ENCODE measurements at places on chromosomes 2 and 18.

GRCh38 chr2:157264099-157264498, 6.6 kb downstream of the GALNT5 start:
- no peak for DNase-seq

DNA sequence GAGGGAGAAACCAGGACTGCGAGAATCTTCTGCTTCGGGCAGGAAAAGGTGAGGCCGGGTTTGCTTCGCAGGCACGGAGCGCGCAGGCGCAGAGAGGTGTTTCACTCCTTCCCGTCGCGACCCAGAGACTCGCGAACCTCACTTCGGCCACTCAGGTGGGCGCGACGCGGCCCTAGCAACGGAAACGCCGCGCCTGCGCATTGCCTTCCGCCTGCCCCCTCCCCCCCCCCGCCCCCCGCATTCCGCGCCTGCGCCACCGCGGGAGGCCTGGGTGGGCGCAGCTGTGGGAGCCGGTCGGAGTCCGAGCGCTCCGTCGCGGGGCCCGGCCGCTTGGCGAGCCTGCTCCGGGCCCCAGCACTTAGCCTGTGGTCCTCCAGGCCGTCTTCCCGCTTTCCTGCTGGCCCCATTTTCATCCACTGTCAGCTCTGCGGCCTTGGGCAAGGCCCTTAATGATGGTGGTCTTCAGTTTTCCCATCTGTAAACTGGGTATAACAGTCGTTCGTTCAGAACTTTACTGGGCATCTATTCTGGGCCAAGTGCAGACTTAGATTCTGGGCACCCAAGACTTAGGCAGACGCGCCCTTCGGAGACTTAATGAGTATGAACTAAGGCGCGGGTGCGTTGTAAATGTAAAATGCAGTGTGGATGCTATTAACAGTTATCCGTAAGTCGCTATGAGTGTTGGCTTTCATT, 62.1 kb upstream of the ACKR3 start:
- DNase-seq: no peak

GRCh38 chr2:25453199-25453905, 111.6 kb upstream of the DNMT3A start:
- DNase-seq: no peak

DNA sequence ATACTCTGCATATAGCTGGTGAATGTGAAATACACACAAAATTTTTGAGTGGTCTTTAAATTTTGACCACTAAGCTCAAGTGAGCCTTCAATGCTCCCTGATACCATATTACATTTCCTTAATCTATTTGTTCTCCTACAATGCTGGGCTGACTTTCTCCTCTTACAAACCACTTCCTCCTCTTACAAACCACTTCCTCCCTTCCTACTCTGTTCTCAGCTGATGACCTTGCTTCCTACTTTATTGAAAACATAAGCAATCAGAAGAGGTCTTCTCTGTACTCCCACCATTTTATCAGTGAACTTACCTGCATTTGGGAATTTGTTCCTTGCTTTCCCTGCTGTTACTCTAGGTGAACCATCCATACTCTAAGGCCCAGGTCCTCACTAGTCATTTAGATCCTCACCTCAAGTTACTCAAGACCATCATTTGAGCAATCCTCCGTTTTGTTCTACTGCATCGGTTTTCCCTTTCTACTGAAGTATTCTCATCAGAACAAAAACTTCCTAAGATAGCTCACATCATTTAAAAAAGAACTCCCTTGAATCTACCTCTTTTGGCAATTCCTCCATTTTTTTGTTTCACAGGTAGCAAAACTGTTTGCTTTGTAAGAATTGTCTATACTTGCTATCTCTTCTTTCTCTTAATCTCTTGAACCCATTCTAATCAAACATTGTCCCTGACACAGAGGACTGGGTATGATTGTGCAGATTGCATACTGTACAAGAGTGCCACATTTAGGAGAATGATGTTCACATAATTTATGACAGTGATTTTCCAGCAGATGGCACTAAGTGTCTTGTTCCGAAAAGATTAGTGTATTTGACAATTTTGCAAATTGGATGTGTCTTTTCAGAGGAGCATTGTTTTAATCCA, 96.5 kb downstream of the EPB41L5 start:
- DNase-seq: no peak

DNA sequence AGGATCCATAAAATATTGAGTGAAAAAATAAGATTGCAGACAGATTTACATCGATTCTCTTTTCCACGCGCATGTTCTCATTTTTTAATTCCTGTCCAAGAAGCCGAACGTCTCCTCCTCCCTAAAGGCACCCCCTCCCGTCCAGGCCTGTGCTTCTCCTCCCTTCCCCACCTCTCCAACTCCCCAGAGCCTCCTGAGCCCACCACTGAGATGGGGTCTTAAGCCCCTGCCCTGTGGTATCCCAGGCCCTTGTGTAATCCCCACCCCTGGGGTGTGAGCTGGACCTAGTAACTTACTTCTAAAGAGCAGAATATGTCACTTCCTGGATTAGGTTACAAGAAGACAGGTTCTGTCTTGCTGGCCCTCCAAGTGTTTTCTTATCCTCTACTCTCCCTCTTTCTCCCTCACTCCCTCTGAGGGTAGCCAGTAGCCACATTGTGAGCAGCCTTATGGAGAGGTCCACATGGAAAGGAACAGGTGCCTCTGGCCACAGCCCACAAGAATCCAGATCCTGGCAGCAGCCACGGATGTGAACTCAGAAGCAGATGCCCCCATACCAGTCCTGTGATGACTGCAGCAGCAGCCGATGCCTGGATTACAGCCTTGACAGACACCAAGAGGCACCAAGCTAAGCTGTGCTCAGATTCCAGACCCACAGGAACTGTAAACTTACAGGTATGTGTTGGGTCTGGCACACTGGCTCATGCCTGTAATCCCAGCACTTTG, 39.6 kb upstream of the OTOS start:
- DNase-seq: no peak

GRCh38 chr2:16617282-16618266, 48.1 kb downstream of the CYRIA start:
- no peak for DNase-seq

DNA sequence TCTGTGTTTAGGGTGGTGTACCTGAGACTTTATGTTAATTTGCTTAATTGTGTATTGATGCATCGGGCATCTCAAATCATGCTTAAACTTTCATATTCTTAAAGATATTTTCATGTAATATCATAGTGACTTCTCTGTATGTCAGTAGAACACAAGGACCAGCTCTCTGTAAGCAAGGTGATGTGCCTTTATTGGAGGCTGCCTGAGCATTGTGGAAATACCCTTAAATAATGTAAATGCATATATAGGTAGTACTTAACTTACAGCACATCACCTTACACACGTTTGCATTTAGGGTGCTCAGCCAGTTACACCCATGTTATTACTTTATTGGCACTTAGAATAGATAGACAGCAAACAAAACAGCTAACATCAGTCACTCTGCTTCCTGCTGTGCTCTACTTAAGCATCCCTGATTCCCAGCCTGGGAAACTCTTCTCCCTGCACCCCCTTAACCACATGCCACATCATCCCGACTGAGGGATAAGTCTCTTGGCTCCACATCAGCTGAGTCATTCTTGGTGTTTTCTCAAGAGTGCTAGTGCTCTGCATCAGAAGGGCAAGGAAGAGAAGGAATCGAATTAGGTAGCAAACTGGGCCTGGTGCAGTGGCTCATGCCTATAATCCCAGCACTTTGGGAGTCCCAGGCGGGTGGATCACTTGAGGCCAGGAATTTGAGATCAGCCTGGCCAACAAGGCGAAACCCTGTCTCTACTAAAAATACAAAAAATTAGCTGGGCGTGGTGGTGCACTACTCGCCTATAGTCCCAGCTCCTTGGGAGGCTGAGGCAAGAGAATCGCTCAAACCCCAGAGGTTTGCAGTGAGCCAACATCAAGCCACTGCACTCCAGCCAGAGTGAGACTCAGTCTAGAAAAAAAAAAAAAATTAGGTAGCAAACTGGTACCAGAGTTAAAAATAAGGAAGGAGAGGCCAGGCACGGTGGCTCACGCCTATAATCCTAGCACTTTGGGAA, 108.7 kb downstream of the MAP3K20 start:
- no peak for DNase-seq

- no peak for DNase-seq
Observed at GRCh38 chr2:101193033-101193626, 41.9 kb upstream of the TBC1D8 start.

GRCh38 chr18:57863706-57864105, 60.6 kb upstream of the ATP8B1 start:
- no peak for DNase-seq

GRCh38 chr2:21233194-21233593, 109.4 kb downstream of the TDRD15 start:
- no peak for DNase-seq

- no peak for DNase-seq
Observed at GRCh38 chr18:58394046-58394445, 234.8 kb downstream of the ALPK2 start.

- DNase-seq: no peak
Observed at GRCh38 chr2:236855866-236856847, 229.5 kb upstream of the COPS8 start.

- DNase-seq: no peak
Observed at GRCh38 chr18:44724105-44724778, 43.6 kb downstream of the SETBP1 start.

DNA sequence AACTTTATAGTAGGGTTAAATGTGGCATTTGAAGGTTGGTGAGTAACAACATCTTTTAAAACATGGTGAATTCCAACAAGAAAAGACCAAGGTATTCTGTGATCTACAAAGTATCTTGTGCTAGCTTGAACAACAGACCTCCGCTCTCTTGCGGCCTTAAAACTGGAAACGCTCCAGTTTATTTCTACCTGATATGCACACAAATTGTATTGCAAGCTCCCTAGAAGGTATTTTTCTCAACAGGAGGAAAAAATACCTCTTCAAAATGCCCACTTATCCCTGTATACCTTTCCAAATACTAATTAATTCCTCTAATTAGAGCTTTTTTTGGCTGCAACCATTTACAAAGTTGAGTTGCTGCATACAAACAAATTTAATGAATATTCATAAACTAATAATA, 69.5 kb downstream of the KCNH7 start:
- DNase-seq: no peak

DNA sequence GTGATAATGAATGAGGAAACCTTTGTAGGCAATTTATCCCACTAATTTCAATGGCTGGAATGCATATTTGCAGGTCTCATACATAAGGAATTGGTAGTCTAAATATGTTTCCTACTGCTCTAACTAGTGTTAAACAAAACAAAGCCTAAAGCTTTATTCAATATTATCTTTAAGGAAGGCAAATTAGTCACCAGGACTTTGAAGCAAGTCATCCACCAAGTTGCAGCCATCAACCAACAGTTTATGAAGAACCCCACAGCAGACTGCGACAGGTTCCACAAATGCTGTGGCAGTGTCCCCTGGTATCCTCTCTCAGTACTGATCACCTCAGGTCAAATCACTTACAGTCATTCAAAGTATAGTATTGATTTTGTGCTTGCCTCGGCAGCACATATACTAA, 181.5 kb upstream of the ZFP36L2 start:
- no peak for DNase-seq

- DNase-seq: no peak
Observed at GRCh38 chr2:240878341-240878936, 9.8 kb downstream of the AGXT start.

DNA sequence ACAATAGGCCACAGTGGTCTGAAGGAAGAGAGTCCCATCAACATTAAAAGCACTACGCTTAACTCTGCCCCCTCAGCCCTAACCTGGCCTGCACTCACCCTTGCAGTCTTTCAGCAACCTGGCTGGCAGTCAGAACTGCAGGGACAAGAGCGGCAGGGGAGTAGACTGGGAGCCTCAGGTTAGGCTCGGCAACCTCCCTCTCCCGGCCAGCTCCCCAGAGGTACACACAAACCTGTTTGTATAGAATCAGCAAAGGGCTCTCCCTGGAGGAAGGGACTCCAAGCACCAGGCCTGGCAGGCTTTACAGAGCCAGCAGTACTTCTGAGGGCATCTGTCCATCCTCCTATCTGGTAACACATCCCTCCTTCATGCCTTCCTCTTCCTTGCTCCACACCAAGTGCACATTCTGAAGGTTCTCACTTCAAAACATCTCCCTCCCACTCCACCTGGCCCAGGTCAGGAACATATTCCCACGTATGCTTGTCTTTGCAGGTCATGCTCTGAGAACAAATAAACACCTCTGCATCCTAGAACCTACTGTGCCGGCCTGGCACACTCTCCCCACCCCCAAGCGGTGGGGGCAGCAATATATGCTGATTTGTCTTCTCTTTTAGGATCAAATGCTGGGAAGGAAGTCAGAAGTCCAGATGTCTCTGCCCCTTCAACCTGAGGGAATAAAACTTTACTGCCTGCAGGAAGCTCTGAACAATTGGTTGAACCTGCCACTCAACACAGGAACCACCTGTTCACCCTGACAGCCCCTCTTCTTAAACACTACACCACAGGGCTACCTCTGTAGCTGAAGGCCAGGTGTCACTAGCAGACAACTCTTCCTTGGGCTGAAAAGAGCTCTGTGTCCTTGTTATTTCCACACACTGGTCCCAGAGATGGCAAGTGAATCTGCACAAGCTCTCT, 12.6 kb upstream of the SFXN5 start:
- no peak for DNase-seq

GRCh38 chr18:51191128-51191717, 6.3 kb downstream of the MEX3C start:
- DNase-seq: no peak

- no peak for DNase-seq
Observed at GRCh38 chr2:184780384-184780783, 182.1 kb downstream of the ZNF804A start.

GRCh38 chr2:31945572-31945935, 65.3 kb downstream of the MEMO1 start:
- DNase-seq: no peak

GRCh38 chr18:74438091-74438490, 19.0 kb downstream of the DIPK1C start:
- DNase-seq: no peak

GRCh38 chr2:191797500-191797899, 49.4 kb downstream of the CAVIN2 start:
- no peak for DNase-seq

GRCh38 chr2:105655244-105655643, 89.5 kb upstream of the NCK2 start:
- DNase-seq: no peak

GRCh38 chr2:98269830-98270229, 76.4 kb upstream of the CNGA3 start:
- DNase-seq: no peak

GRCh38 chr2:206378835-206379234, 64.5 kb upstream of the ADAM23 start:
- no peak for DNase-seq

GRCh38 chr2:127072396-127072795, 34.6 kb downstream of the BIN1 start:
- no peak for DNase-seq

DNA sequence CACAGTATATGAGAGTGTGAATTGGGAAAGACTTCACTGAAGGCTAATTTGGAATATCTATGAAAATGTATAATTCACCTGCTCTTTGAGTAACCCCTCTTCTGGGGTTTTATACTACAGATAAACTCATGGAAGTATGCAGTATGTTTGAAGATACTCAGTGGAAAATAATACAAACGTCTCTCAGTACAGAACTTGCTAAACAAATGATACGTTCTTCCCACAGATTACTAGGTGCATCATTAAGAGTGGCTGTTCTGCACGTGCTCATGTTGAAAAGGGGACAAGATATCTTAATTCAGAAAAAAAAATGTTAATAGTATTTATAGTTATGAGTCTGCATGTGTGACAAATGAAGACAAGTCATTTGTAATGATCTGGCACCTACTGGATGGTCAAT, 70.2 kb upstream of the EPAS1 start:
- DNase-seq: no peak

GRCh38 chr2:135528006-135528405, 3.0 kb downstream of the ZRANB3 start:
- no peak for DNase-seq

Measured in NCI-H187 treated with DMSO at 0.1 percent for 48 hours (cell line).